GOT3 (cell line): ENCODE measurements at places on chromosomes 6 and 20.

- DNase-seq = no peak
Measured at GRCh38 chr6:21604081-21604480, 10.5 kb downstream of the SOX4 start.

GRCh38 chr6:49766762-49767161 lies 20.3 kb downstream of the PGK2 start:
- DNase-seq = no peak

- DNase-seq = no peak
Measured at GRCh38 chr6:168264593-168265335, 54.8 kb downstream of the DACT2 start.

DNA sequence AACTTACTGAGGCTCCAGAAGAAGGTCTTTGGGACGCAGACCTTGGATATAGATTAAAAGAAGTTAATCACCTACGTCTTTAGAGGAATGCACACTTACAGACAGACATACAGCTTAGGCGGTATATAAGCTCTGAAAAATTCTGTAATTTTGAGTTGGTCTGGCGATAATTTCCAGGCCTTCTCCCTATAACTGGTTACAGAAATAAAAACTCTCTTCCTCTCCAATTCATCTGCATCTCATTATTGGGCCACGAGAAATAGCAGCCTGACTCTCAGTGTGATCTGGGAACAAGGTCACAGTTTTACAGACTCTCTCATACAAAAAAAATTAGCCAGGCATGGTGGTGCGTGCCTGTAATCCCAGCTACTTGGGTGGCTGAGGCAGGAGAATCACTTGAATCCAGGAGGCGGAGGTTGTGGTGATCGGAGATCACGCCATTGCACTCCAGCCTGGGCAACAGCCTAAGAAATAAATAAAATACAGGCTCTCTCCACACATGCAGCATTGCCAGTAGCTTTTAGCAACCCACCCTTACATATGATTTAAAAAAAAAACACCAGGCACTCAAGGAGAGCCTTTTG lies 4.7 kb downstream of the ZBTB24 start:
- no peak for DNase-seq

DNA sequence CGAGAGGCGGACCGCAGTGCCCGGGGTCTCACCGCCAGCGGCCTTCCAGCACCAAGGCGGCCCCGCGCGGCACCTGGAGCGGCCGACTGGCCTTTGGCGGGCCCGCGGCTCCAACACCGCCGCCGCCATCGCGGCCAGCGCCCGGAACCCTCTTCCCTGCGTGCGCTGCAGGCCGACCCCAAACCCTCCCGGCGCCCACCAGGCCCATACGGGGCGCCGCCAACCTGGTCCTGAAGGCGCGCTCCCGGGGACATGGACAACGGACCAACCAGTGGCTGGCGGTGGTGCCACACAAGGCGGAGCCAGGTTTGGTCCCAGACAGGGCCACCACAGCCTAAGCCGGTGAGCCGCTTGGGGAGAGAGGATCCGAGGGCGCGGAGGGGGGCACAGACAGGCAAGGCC lies 1514.8 kb upstream of the DEFB115 start:
- no peak for DNase-seq

DNA sequence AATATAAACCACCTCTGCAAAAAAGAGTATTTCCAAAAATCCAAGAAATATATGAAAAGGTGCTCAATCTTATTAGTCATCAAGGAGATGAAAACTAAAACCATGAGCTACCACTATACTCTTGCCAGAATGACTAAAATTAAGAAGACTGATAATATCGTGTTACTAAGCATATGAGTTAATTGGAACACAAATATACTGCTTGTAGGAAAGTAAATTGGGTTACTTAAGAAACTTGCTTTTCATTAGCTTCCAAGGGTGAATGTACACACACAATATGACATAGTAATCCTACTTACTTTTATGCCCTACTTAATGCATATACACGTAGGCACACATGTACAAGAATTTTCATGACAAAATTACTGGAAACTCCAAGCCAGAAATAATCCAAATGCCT lies 3.4 kb downstream of the THEMIS start:
- no peak for DNase-seq

DNA sequence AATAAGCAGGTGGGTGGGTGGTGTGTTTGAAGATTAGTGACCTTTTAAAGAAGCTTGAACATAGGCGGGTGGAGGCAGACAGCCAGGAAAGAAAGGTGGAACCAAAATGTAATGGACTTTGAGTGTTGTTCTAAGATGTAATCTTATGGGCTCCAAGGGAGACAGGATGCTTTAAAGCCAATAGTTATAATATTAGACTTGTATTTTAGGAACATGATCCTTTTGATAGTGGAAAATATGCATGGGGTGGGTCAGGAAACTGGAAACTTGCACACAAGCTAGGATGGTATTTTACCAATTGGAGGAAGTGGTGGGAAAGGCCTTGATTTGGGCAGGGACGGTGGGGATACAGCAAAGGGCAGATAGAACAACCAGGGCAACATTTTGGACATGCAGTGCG lies 151.8 kb upstream of the PDE7B start:
- no peak for DNase-seq

DNA sequence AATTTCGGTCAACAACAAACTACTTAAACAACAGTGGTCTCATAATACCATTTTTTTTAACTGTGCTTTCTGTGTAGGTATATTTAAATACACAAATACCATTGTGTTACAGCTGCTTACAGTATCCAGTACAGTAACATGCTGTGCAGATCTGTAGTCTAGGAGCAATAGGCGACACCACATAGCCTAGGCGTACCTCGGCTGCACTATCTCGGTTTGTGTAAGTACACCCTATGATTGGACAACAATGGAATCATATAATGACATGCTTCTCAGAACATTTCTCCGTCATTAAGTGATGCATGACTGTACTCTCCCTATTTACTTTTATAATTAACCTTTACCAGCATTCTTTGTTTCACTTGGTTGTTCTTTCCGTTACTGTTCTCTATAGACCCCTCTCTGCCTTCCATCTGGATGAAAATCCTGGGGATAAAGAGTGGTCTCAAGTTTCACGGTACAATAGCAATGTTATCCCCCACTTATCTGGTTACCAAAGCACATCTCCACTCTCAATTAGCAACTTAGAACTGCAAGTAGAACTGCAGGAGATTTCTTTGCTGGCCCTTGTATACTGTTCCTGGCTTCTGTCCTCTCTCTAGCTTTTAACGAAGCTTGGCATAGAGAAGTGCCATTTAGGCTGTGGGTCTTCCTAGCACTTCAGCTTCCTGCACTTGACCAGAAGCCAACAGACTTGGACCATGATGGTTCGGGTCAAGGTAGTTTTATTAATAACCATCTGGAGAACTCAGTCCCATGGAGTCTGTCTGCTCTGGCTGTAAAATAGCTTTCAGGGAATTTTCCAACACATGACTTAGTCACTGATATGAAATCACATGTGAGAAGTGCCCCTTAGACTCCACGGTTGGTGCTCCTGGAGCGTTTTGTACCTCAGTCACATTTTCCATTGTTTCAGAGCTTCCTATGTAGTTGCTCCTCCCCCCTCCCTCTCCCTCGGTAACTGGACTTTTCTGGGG lies 80.4 kb upstream of the POPDC3 start:
- no peak for DNase-seq

DNA sequence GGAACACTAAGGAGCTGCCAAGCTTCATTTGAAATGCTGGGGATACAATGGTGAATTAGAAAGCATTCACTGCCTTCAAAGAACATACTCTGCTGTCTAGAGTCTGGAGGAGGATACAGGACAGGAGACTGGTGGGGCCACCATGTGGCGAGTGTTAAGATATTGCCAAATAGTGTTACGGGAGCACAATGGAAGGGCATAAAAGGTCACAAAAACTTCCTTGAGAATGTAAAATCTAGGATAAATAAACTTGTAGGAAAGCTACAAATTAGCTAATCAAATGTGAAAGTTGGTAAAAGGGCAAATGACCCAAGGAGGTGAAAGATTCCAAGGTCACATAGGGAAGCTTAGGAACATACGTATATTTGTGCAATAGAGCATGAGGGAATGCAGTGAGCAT lies 271.7 kb downstream of the RFPL4B start:
- no peak for DNase-seq
